ENCODE measurements at places on chromosomes 11 and 22.

GRCh38 chr11:32326522-32326921, 108.8 kb downstream of the WT1 start:
- no peak for DNase-seq

DNA sequence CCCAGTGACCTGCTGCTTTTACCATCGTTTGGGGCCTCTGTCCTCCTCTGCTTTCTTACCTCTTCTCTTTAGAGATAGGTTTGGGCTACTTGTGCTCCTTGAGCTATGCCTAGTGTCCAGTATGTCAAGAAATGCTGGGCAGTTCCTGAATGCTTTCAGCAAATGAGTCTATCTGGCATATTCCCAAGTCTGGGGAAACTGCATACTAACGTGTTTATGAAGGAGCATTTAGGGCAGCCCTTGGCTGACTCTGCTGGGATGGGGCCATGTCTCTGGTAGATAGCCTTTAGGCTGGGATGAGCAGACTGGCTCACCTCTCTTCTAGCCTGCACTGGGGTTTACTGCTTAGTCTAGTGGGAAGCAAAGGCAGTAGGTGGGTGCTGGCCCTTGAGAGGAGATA, 43.7 kb upstream of the SUSD2 start:
- peak; percentile 76 for DNase-seq

DNA sequence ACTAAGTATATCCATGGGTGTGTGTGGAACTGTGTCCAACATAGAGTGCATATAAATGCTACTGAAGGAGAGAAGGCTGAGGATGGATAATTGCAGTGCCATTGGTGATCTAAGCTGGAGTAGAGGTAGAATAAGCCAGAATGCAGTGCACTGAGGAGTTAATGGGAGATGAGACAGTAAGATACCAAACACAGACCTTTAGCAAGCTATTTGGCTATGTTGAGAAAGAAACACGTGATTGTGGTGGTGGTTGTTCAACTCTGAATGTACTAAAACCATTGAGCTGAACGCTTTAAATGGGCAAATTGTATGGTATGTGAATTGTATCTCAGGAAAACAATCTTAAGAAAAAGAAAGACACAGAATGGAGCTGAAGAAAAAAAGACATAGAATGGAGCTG, 22.8 kb downstream of the JAML start:
- no peak for DNase-seq

DNA sequence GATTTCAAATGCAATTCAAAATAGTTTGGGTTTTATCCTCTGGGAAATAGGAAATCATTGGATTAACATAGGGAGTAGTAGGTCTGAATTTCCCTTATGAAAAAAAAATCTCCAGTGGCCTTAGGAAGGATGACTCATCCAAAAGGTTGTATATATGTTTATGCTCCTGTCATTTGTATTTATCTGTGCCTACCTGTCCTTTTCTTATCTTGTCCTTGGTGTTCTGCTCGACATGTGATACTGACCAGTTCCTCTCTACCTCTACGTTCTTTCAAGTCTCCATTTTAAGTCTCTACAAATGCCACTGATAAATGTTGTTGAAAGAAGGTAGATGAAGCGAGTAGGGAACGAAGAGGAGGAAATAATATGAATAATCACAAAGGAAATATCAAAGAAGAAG, 3.0 kb upstream of the SOX6 start:
- DNase-seq: no peak

GRCh38 chr22:49968313-49968830, 7.8 kb downstream of the PIM3 start:
- DNase-seq: no peak

GRCh38 chr11:19974886-19975285, 185.4 kb downstream of the DBX1 start:
- no peak for DNase-seq

DNA sequence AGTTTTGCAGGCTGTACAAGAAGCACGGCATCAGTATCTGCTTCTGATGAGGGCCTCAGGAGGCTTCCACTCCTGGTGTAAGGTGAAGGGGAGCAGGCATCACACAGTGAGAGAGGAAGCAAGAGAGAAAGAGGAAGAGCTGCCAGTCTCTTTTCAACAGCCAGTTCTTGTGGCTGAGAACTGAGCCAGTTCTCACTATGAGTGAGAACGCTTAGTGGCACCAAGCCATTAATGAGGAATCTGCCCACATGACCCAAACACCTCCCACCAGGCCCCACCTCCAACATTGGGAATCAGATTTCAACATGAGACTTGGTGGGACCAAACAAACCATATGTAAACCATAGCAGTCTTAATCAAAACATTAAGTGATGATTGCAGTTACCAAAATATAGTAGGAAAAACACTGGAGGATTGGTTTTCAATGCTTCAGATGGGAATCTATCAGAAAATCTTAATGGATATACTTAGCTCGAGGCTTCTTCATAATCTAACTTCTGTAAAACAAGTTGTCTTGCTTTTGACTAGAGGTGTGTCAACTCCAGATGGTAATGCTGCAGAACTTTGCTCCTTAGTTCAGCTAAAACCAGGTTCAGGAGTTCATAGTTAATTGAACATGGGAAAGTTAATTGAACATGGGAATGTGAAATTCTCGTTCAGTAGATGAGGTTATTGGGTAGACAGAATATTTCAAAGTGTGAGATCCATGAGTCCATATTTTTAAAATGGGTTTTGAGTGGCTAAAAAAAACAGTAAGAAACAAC, 12.2 kb downstream of the FAR1 start:
- DNase-seq: no peak

DNA sequence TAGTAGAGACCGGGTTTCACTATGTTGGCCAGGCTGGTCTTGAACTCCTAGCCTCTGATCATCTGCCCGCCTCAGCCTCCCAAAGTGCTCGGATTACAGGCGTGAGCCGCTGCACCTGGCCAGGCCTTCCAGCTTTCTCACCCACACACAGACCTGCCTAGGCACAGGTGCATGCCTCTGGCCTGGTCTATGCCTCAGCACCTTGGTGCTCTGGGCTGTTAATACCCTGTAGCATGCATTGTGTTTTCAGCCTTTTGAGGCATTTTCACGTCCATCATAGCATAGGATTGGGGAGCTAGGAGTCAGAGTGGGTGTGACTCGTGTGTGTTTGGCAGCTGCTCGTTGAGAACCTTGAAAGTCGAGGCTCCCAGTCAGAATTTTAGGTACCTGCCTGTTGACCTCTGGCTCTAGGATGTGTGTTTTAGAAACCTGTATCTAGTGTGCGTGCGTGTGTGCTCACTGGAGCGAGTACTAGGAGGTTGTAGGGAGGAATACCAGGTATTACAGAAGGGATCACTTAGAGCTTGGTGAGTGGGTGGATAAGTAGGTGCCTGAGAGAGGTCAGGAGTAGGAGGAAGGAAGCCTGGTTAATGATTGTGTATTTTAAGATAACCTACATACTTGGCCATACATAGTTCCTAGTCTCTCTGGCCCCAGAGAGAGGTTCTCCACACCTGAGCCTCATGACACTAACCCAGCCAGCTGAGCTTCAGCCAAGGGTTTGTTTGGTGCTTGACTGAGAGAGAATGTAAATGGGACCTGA, 20.0 kb downstream of the CRKL start:
- DNase-seq: no peak

DNA sequence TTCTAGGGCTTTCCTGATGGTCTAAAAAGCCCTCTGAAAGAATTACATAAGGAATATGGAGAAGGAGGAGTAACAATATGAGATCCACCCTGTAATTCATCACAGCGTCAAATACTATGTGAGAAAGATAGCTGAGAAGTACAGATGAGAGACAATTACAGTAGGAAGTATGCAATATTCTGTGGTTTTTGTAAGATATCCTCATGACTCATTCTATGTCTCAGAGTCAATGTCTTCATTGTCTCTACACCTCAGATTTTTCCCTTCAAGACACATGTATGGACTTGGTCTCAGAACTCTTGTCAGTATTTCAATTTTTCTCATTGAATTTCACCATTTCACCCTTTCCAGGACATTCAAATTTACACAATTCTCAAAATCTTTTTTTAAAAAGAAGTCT, 343.3 kb upstream of the CTSC start:
- DNase-seq: no peak

- no peak for DNase-seq
Measured at GRCh38 chr11:28627690-28628255, 519.6 kb downstream of the METTL15 start.

DNA sequence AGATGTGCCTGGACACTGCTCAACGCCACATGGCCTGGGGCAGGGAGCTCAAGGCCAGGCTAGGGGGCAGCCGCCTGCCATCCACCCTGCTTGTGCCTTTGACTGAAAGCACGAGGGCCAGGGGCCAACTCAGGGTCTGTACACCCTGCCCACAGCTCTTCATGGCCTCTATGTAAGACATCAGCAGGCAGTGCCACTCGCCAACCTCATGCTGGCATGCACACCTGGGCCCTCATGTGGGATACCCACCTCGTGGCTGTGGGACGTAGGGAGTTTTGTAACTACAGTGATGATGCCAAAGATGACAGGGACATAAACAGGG, 25.6 kb downstream of the TBX1 start:
- no peak for DNase-seq

- DNase-seq: peak; percentile 20
Measured at GRCh38 chr11:47060807-47061206, 115.9 kb downstream of the ARFGAP2 start.

DNA sequence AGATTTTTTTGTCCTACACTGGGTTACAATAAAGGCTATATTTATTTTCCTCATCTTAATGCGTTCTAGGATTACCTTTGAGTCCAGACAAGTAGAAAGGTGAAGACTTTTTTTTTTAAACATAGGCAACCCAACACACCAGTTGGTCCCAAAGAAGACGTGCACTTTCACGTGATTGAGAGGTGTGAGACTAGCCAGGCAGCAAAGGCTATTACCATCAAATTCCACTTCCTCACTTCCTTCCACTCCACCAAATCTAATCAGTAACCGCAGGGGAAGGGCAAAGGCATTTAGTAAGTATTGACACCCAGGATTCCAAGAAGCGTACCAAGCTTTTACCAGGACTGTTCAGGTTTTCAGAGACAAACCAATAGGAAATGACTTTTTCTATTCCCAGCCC, 109.3 kb downstream of the APIP start:
- DNase-seq: no peak

DNA sequence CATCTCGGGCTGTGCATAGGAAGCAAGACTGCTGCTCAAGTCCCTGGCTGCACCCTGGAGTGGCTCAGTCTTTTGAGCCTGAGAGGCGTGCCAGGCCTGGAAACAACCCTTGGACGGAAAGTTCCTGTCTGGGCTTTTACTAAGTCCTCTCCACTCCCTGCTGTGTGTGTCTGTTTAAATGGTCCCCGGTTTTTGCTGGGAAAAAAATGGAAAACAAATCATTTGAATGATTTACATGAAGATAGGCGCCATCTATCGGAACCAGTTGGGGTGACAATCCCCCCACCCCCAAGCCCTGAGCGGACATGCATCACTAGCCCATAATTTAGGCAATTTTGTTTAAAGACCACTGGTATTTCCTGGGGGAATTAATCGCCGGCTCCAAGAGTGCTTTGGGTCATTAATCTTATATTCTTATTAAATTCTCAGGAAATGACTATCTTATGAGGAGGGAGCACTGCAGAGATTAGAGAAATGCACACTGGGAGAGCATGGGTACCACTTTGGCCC, 2.7 kb upstream of the GAB2 start:
- DNase-seq: peak; percentile 81

GRCh38 chr11:104163100-104164027, 583 bp downstream of the PDGFD start:
- peak; percentile 1 for DNase-seq

- no peak for DNase-seq
Measured at GRCh38 chr11:10601837-10602236, 33.4 kb upstream of the LYVE1 start.

DNA sequence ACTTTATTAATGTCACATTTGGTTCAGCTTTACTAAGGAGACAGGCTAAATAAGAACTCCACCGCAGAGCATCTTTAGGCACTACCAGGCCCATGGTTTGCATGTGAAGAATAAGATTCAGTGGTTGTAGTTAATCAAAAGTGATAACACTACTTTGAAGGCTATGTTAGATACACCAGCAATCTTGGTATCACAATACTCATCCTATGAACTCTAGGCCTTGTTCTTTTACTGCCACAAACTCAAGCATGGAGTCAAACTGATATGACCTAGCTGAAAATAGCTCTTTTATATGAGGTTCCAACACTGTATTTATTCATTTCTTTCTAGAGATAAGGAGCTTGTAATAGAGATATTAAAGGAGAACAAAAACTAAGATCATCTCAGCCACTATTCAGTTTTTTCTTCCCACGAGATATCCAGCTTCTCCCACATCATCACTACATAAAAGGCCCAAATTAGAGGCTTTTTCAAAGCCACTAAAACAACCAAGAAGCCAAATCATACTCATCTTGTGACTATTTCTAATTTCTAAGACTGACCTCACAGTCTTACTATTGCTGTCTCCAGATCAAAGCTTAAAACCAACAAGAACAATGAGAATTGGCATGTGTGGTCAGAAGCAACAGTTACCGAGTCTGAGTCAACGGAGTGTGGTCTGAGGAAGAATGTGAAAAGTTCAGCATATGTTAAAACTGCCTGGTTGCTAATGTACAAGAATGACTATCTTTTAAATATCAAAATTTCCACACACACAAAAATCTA, 25.1 kb upstream of the GUCY1A2 start:
- peak; percentile 95 for DNase-seq

DNA sequence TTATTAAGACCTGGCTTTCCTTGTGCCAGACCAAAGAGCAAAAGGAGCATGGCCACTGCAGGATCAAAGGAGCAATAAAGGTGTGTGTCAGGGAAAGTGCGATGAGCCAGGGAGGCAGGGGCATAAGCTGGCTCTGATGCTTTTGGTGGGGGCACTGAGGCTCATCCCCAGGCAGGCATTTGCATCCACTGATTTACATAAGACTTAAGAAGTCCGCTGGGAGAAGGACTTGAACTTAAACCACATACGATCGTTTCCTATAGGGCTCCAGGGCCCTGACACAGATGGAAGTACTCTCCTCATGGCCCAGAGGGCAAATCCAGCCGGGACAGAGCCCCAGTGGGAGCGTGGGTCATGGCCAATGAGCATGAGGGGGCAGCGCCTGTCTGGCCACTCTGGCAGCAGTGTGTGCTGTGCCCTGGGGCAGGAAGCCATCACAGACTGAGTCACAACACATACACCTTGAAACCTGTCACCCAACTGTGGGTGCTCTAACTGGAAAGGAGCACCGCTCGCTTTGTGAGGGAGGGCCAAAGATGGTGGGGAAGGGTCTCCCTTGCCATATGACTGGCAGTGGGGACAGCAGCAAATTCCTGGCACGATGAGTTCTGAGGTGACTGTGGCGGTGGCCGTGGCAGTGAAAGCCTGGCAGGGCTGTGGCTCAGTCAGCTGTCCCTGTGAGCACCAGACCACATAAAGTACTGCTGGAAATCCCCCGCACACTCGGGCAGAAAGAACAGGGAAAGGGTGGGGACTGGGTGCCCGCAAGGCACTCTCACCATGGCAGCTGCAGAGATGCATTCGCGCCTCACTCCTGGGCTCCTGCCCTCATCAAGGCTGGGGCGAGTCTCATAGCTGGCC, 79.4 kb upstream of the LMO1 start:
- DNase-seq: no peak

DNA sequence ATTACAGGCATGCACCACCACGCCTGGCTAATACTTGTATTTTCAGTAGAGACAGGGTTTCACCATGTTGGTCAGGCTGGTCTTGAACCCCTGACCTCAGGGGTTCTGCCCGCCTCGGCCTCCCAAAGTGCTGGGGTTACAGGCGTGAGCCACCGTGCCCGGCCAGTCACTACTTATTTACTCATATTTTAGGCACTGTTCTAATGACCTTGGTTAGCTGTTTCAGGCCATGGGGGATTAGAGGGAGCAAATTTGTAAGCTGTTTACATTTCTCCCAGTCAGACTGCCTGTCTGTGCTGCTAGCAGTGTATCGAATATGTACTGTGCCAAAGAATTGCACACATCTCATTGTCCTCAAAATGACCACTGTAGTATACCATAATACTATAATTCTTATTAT, 32.7 kb upstream of the PACSIN2 start:
- DNase-seq: no peak

GRCh38 chr22:36828815-36829214, 12.0 kb upstream of the PVALB start:
- DNase-seq: no peak

Measured in HFFc6 (cell line).